ENCODE measurements at places on chromosomes 12 and 14.

DNA sequence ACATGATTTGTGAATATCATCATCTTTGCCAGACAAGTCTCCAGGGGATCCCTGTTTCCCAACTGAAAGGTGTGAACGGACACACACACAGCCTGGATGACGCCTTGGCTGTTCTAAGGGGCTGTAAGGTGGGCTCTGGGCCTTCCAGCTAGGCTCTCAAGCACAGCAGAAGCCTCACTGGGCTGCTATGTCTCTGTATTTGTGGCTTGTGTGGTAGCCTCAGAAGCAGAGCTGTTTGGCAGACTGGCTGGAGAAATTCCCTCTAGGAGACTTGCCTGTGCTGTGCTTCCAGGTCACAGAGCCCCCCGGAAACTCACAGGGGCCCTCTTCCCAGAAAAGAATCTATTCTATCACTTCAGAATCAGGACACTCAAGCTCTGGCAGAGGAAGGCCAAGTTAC lies 21.4 kb downstream of the OTUB2 start:
- DNase-seq: no peak

- no peak for DNase-seq
Observed at GRCh38 chr14:60790850-60791249, 56.3 kb downstream of the MNAT1 start.

GRCh38 chr14:61923348-61923747 lies 161.1 kb downstream of the SNAPC1 start:
- no peak for DNase-seq

DNA sequence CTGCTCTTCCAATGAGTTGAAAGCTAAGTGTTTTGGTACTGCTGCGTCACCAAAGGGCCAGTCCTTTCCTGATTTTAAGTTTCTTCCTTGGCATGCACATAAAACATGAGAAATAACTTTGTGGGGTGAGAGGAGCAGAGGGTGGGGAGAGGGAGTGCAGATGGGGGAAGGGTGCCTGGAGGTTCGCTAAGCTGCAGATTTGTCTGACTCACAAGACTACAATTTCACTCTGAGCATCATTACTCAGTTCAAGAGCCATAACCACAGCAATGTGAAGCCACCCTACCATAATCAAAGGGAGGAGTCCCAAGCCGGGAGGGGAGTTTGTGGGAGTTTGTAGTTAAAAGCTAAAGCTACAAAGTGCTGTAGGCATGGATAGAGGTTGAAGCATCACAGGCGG lies 136.1 kb downstream of the ANO2 start:
- no peak for DNase-seq

DNA sequence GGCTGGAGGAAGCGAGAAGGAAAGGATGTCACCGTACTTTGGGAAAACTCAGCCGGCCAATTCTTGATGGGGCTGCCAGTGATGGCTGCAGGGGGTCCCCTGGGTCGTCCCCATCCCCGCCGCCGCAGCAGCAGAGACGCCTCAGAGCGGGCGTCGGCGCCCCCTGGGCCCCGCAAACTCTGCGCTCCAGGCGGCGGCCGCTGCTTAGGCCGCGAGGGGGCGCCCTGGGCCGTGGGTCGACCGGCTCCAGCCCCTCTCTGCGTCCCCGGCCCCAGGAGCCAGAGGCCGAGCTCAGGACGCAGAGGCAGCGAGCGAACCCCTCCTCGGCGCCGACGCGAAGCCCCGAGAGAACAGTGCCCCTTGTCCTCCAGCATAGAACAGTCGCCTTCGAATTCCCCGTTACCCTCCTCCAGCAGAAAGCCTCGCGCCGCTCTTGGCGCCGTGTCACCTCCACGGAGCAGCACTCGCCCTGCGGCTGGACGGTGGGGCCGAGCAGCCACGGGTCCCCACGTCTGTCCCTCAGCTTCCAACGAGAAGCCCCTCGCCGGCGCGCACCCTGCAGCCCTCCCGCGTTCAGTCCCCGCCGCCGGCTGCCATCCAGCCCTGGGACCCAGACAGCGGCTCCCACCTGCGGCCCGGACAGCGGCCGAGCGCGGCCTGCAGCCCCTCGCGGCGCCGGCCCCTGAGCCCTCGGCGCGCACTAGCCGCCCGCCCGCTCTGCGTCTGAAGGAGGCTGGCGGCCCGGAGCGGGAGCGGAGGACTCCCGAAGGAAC lies 106.6 kb downstream of the PRICKLE1 start:
- peak; percentile 29 for DNase-seq

- no peak for DNase-seq
Observed at GRCh38 chr12:49748306-49748705, 6.9 kb downstream of the TMBIM6 start.

DNA sequence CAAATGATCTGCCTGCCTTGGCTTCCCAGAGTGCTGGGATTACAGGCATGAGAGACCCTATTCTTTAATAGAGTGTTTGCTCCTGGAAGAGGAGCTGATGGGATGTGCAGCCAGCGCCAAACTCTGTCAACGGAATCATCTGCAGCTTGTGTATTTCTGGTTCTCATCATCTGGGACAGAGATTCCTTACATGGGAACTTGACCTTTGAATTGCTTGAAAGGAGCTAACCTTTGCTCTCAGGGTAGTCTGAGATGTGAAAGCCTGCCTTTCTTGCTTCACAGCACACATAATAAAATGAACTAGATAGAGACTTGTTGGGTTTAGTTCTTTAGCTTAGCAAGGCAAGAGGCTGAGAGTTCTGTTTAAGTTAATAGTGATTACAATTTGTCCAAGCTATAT lies 120.0 kb downstream of the OTOGL start:
- DNase-seq: no peak

DNA sequence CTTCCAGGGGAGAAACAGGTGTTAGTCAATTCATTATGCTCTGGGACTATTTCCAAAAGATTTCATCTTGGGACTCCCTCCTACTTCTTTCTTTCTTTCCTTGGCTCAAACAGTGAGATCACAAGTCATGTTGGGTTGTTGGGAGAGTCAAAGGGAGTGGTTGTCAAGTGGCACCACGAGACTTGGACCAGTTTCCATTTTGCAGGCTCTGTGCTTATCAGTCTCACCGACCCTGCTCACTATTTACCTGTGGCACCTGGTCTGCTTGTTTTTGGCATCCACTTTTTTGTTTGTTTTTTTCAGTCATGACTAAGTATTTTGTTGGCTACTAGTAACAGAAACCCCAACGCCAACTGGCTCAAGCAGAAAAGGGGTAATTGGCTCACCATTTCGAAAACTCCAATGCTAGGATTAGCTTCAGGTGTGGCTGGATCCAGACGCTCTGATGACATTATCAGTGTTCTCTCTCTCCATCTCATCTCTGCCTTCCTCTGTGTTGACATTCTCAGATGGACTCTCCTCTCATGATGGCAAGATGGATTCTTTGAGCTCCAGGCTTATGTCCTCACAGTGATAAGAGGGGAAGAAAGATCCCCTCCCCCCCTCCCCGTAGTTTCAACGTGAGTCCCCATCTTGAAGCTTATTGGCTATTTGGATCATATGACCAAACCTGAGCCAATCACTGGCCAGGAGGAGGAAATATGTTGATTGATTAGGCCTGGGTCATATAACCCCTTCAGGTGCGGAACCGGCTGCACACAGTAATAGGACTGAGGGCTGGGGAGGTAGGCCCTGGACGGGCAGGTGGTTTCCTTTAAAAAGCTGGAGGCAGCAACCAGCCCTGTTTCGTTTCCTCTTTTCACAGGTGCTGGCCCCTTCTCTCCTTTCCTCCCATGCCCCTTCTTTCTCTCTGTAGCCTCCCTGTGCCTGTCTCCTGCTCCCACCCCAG lies 84.2 kb downstream of the AACS start:
- no peak for DNase-seq

DNA sequence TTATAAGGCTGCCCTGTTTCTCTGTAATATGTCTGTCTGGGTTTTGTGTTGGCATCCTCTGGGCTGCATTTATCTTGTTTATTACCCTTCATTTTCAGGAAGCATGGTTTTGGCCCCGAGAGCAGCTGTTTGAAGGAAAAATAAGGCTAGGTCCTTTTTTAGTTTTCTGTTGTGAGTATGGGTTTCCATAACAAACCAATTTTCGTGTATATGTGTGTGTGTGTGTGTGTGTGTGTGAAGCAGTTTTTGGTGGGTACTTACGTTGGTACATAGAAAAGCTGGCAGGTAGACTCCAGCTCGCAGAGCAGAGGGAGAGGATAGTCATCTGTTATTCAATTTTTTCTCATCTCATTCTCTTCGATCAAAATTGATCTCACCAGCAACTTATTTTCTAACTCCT lies 52.5 kb downstream of the MAPKAPK5 start:
- no peak for DNase-seq

GRCh38 chr14:106551265-106551664 lies 1024.9 kb downstream of the TMEM121 start:
- DNase-seq: no peak

DNA sequence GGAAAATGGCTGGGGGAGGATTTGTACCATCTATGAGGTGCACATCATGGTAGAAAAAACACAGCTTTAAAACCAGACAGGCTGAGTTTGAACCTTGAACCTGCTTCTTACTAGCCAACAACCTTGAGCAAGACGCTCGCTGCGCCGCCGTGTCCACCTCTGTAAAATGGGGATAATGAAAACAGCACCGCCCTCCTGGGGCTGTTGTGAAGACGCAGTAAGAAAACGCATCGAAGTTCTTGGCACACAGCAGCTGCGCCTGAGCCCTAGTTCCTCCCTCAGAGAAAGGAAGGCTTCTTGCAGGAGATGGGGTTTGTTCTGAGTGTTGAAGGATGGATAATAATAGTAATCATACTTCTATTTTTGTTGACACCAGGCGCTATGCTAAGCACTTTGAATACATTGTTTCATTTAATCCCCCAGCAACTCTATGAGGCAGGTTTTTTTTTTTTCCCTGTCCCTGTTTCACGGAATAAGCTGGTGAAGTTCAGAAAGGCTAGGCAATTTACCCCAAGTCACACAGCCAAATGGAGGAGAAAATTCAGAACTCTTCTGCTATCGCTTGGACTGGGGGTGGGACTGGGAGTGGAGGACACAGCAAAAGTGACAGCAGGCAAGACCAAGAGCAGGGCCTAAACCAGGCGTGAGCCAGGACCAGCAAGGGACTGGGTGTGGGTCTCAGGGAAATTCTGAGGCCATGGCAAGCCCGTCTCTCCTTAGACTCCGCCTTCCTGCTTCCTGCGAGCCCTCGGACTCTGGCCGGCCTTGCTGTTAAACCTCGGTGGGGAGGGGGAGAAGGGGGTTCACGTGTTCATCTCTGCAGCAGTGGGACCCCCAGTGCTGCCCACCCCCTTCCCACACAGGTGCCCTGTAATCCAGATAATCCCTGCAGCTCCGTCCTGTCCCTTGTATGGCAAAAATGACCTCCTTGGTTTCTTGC lies 97.5 kb downstream of the LRRC74A start:
- DNase-seq: no peak

DNA sequence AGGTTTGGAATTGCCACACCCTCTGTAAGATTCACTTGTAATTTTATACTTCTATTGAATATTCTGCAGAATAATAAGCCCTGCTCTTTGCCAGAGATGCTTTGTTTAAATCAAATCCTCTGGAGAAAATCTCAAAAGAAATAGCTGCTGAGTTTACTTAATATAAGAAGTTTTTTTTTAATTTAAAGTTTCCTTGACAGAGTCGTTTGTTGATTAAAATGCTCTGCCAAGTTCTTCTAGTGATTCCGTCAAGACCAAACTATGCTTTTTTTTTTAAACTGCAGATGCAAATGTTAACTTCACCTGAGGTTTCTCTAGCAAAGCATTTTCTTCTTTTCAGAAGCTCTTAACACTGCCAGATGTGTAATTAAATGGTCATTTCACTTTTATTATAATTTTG lies 13.4 kb upstream of the NAV3 start:
- no peak for DNase-seq

DNA sequence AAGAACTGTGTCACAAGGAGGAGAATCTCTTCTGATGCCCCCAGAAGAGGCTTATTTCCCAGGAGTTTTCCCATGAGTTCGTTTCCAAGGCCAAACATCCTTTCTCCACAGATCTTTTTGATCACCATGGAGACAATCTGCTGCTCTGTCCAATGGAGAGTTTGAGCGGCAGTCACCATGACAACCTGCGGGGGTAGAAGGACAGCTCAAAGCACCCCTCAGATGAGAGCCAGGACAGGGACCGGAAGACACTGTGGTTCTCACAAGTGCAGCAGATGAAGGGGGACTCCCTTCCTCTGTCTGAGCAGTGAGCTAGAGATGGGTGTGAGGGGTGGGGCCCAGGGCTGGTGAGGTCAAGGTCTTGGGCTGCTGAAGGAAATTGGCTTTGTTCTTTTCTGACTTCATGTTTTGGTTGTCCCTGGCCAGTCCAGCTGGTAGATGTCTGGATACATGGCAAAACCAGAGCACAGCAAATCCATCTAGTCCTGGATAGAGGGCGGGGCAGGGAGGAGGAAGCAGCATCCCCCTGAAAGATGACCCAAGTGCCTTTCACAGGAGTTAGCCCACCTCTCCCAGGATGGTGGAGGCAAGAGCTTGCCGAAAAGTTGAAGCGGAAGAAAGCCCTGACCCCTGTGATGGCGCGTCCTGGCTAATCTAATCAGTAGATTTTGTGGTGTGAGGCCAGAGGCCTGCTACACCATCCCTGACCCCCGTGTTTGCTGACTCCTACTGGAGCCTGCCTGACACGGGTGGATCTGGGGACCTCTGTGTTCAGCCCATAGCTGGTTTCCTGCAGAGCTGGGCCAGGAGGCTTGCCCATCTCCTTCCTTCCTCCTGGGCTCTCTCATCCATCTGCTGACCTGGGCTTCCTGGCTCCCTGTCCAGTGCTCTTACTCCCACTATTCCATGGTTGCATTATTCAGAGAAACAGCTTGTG lies 24.4 kb downstream of the DHRS2 start:
- DNase-seq: no peak

DNA sequence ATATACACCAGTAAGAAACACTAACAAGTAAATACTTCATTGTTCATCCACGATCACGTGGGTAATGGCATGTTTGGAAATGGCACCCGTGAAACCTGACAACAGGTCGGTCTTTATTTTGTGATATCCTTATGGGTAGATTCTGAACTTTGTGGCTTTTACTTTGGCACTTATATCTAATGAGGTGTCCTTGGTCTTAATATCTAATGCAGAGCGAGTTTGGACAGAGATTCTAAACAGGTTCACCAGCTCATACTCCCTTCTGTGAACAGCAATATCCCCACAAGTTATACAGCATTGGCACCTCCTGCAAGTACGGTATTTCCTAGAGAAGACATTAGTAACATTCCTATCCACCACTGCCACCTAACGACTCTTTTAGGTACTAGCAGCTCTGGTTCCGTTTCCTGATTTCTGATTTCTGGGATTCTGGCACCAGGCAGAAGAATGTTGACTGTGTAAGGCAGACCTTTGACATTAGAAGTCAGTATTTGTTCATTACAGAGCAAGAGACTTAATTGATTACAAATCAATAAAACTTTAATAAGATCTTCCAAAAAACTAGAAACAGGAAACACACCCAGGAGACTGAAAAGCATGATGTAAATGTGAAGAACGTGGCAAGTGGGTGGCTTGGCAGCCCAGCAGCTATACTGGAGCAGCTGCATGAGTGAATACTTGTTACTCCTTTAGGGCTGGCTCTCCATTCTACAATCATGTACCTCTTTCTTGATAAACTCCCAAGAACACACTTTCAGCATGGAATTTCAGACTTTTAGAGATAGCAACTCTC lies 2.5 kb downstream of the ANG start:
- no peak for DNase-seq

- DNase-seq: no peak
Observed at GRCh38 chr12:102427543-102427941, 52.8 kb downstream of the IGF1 start.

- no peak for DNase-seq
Observed at GRCh38 chr12:100789146-100789545, 5.4 kb upstream of the ANO4 start.

- no peak for DNase-seq
Observed at GRCh38 chr14:51041108-51041531, 53.8 kb downstream of the TRIM9 start.

GRCh38 chr14:33938131-33938949 lies 12.5 kb downstream of the EGLN3 start:
- DNase-seq: no peak

Measured in omental fat pad (tissue), 4 donors.